ENCODE measurements at places on chromosomes 11 and 22. TPM values are rescaled to one million over a fixed set of nuclear protein-coding genes. Genes with fewer than 3 reads are reported as not detected.

Gene TRIM48
- not detected for total RNA-seq

Gene MAPK8IP2
- 0.52 TPM for total RNA-seq

Gene TEX12
- 0.82 TPM for total RNA-seq

Gene ALX4
- total RNA-seq = not detected

Gene LDHAL6A
- total RNA-seq = not detected

Gene SCYL1
- 57.4 TPM for total RNA-seq

Gene LARGE1
- 0.70 TPM for total RNA-seq

Gene OR5P2
- total RNA-seq = not detected

Gene NECTIN1
- total RNA-seq = 2.5 TPM

Gene SPDYC
- not detected for total RNA-seq

Gene HSPB2
- total RNA-seq = not detected

Gene OR6A2
- total RNA-seq = not detected

Gene SCGB1A1
- not detected for total RNA-seq

Gene KREMEN1
- not detected for total RNA-seq

Gene NPAT
- 25.4 TPM for total RNA-seq

Gene TMEM121B
- total RNA-seq = 0.05 TPM

Gene RFPL1
- total RNA-seq = not detected

Gene FAM180B
- total RNA-seq = 0.55 TPM

Gene MUC2
- total RNA-seq = not detected

Gene SLC22A25
- total RNA-seq = not detected

Gene FOLR2
- total RNA-seq = not detected

Gene MMP13
- total RNA-seq = not detected

Gene DGCR6
- total RNA-seq = 15.3 TPM

Gene PRR33
- not detected for total RNA-seq

Gene SHANK3
- total RNA-seq = not detected

Gene MYO7A
- 0.63 TPM for total RNA-seq

Gene C11orf16
- total RNA-seq = not detected

Gene DTX4
- total RNA-seq = 1.0 TPM

Gene MS4A15
- total RNA-seq = not detected

Gene MIAT
- 26.8 TPM for total RNA-seq

Gene EP300
- 126 TPM for total RNA-seq

Gene NPAS4
- not detected for total RNA-seq

Gene IGF2
- not detected for total RNA-seq

Gene SLC7A4
- total RNA-seq = not detected

Gene RFPL2
- total RNA-seq = 0.47 TPM

Measured in CD4-positive, alpha-beta T cell (primary cell).